ENCODE measurements at places on chromosomes 1 and 21.
A peak's percentile ranks its signal among the peaks of the same experiment; 100 is the strongest.

- no peak for DNase-seq
Measured at GRCh38 chr1:185358957-185359356, 41.9 kb upstream of the IVNS1ABP start.

- DNase-seq, result no peak
Measured at GRCh38 chr1:28208818-28209441, 23.9 kb downstream of the DNAJC8 start.

DNA sequence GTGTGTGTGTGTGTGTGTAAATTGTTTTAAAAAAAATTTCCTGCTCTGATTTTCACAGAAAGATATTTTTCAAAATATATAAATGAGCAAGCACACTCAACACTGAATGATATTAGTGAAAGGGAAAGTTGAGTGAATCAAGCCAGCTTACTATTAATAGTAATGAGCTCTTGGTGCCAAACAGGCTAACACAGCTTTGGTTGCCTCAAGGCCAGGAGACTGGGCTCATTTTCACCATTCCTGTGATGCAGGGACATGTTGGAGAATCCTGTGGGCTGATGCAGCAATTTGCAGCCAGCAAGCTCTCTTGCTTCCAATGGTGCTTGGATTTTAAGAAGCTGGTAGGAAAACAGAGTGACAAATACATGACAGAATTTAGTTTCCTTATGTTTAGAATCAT is 30.2 kb downstream of the PLA2G4A start:
- DNase-seq, result no peak

DNA sequence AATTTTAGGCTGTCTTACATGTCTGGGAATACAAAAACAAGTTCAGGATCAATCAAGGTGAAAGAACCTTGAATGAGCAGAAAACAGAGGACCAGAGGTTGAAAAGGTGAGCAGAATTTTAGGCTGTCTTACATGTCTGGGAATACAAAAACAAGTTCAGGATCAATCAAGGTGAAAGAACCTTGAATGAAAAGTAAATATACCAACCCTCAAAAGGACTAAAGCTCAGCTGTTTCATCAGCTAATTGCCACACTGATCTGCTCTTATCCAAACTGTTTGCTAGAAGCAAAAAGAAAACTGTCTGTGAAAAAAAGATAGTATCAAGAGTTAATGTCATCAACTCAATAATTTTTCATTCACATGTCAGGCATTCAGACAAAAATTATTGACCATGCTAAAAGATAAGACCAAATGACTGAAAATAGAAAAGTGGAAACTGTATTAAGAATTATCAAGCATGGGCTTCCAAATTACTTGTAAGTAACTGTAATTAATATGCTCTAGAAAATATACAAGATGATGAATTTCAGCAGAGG is 69.2 kb downstream of the LTN1 start:
- DNase-seq, result no peak

GRCh38 chr1:235011599-235012435 is 116.8 kb downstream of the TOMM20 start:
- DNase-seq, result peak; percentile 77

Data from activated gamma-delta T cell (primary cell).